T-cell (primary cell): ENCODE measurements at places on chromosomes 12 and 14.
A peak's percentile ranks its signal among the peaks of the same experiment; 100 is the strongest.

- DNase-seq: no peak
Observed at GRCh38 chr12:123273166-123273565, 1.5 kb upstream of the CDK2AP1 start.

GRCh38 chr14:50741567-50741966 lies 73.5 kb upstream of the SAV1 start:
- no peak for DNase-seq

GRCh38 chr12:81759190-81760051 lies at the start of gene PPFIA2:
Gene PPFIA2 (minus strand): TSS chr12:81759350.
- DNase-seq: no peak

DNA sequence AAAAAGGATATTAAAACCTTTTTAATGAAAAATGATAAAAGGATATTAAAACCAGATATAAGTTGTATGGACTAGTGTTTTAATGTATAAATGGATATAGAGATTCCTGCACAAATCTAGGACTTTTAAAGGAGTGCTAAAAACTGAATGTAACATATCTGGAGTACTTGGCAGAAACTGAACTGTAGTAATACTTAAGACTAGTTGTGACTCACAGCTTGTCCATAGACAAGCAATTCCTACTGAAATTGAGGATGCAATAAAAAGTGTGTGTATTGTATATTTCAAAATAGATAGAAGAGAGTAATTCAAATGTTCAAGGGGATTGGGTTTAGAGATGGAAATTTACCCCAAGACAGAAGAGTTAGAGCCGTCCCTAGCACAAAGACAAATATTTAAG lies 59.6 kb downstream of the FBXO33 start:
- no peak for DNase-seq

DNA sequence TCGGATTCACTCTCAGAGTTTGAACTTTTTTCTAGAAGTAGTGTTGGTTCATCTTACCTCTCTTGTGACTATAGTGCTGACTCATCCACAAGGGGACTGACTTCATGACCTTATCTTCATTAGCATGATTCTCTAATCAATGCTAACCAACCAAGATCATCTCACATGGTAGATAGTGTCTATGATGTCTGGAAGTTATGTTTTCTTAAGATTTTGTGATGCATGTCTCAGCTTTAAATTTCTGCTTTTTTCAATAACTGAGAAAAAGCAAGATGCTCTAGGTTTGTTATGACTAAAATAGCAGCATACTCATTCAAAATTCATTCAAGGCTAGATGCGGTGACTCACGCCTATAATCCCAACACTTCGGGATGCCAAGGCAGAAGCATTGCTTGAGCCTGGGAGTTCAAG lies 12.3 kb upstream of the SLC35E3 start:
- no peak for DNase-seq

GRCh38 chr14:58662018-58662417 lies 24.3 kb downstream of the DACT1 start:
- DNase-seq: no peak

DNA sequence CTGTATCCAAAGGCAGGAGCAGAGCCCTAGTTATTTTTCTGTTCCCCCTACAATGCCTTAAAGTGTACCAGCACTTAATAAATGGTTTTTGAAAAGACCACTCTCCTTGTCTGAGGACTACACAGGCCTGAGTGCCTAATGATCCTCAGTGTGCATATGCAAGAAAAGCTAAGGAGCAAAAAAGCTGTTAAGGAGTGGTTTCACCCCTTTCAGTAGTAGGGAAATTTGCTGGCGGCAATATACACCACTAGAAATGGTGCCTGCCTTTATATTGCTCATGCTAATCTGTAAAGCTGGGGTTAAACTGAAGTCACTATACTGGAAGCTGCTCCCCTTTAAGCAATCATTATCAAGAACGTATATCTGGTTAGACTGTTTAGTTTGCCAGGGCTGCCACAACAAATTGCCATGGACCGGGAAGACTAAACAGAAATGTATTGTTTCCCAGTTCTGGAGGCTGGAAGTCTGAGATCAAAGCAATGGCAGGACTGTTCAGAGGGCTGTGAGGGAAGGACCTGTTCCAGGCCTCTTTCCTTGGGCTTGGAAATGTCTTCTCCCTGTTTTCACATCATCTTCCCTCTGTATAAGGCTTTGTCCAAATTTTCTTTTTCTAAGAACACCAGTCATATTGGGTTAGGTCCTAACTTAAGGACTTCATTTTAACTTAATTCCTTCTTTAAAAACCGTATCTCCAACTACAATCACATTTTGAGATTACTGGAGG lies 30.2 kb downstream of the PRDM4 start:
- DNase-seq: no peak

- DNase-seq: no peak
Observed at GRCh38 chr14:32408018-32408417, 78.9 kb downstream of the AKAP6 start.

GRCh38 chr12:24027352-24027751 lies 77.9 kb upstream of the SOX5 start:
- no peak for DNase-seq

- DNase-seq: no peak
Observed at GRCh38 chr14:75264036-75264435, 14.6 kb upstream of the FOS start.

GRCh38 chr12:57444744-57445143 lies 10.2 kb downstream of the INHBC start:
- DNase-seq: no peak

DNA sequence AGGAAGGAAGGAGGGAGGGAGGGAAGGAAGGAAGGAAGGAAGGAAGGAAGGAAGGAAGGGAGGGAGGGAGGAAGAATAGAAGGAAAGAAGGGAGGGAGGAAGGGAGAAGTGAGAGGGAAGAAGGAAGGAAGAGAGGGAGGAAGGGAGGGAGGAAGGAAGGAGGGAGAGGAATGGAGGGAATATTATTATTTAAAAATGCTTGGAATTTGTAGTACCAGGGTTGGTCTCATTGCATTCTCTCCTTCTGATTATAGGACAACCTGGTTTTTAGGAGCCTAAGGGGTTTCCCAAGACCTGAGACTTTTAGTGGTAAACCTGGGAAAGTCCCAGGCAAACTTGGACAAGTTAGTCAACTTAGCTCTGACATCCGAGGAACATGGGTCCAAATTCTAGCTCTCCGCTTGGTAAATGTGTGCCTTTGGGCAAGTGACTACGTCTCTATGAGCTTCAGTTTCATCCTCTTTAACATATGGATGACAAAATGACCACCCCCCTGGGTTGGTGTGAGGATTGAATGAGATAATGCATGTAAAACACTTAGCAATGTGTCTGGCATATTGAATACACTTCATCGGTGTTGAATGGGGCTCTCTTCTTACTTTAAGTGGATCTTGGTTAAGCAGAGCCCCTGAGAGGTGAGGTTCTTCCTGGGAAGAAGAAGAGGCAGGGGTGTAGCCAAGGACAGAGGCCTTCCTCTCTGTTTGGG lies 690.7 kb upstream of the TBX3 start:
- DNase-seq: no peak

DNA sequence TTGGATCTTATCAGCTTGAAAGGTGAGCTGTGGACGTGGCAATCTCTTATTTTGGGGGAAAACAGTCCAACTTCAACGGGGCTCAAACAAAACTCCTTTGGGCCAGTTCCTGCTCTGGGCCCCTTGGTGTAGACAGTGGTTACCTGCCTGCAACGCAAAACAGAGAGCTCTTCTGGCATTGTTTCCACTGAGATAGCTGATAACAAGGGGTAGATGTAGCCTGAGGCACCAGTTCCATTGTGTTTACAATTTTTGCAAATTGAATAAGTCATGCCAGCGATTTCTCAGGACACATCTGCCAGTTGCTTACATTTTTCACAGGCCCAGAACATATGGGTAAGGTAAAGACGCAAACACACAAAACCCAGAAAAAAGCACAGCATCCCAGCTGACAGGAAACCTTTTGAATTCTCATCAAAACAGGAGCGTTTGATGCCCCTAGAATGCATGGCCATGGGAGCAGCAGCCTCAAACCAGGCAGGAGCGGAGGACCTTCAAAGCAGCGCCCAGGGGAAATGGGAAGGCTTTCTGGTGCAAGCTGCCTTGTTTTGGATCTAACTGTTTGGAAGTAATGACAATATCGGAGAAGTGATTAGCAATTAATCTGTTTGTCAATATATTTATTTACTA lies 259.7 kb downstream of the AACS start:
- no peak for DNase-seq

DNA sequence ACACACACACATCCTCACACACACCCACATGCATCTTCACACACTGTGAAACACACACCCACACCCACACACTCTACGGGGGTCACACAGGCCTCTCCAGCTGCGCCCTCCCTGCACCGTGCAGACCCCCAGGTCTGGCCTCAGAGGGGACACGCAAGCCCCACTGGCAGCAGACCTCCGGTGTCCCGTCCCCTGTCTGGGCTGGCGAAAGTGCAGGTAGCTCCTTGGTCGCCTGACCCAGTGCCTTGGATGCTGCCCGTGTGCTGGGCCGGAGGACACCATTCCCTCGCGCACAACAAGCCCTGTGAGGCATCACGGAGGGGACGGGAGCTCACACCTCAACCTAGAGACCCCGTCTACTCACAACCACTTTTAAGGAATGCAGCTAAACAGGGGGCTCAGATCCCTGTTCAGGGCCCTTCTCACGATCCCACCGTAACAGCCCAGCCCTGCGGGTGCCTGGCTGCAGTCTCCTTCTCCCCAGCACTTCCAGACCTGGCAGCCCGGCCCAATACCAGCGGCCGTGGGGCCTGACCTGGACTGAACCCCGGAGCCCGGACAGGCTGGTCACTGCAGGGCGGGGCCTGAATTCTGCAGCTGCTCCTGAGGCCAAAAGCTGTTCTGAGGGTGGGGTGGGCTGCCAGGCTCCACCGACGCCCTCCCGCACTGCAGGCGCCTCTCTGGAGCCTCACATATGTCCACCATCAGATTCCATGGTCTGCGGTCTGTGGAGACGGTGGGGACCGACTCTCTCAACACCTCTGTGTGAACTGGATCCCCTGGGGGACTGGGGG lies 42.1 kb upstream of the FZD10 start:
- DNase-seq: no peak

DNA sequence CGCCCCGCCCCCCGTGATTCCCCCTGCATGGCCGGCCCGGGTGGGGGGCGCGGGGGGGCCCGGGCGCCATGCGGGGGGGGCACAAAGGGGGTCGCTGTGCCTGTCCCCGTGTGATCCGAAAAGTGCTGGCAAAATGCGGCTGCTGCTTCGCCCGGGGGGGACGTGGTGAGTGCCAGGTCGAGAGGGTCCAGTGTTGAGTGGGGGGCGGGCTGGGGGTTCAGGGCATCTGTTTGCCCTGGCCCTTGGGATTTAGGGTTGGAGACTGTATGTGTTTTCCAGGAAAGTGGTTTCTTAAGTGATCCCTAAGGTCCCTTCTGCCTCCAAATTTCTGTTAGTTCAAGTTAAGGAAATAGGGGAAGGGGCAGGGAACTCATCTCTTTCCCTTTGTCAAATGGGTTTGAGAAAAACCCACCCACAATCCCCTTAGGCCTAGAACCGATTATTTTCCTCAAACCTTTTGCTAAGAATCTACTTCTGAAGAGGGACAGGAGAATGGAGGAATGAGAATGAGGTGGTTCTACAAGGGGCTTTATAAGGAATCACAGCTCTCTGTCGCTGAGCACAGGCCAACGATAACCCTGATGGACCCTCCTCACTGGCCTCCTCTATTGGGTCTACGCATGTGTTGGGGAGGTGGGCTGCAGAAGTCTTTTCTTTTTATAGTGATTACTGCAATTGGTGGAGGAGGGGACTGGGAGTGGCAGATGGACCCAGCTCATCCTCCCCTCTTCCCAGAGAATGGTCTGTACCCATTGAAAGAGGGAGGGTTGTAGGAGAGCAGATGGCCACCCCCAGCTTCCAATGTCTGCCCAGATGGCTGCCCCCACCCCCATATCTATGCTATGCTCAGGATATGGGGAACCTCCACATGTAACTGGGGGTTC lies 834 bp downstream of the ARHGEF25 start:
- DNase-seq: no peak

DNA sequence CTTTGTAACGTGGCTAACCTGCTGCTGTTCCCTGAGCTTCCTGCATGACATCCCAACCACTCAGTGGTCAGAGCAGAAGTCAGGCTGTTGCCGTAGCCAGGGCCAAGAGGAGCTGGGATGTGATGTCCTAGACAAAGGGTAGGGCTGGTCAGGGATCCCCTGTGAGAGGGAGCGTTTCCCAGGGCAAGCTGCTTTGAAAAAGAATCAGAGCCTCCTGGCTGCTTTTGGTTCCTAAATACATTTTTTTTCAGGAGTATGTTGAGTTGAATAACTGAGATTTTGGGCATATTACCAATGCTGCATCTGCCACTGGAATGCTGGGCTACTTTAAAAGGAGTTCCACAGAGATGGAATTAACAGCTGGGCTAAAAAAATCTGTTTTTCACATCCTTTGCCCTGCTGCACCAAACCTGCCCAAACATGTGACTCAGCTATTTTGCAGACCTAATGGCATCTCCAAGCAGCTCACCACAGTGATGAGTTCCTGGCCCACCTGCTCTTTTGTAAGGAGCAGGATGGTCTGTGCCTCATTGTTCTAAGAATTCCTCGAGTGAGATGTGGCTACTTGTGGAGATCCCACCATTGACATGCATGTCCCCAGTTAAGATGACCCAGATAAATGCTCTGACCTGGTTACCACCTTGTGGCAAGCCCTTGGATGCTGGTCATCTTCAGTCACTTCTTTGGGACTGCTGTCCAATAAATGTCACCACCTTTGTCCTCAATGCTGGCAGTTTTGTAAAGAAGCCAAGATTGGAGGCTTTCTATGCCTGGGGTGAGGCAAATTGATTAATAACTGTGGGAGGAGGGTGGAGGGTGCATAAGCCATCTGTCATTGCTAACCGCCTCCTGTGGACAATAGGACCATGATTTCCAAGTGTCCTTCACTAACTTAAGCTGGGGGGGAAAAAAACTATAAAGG lies 24.1 kb downstream of the ANKRD13A start:
- no peak for DNase-seq

DNA sequence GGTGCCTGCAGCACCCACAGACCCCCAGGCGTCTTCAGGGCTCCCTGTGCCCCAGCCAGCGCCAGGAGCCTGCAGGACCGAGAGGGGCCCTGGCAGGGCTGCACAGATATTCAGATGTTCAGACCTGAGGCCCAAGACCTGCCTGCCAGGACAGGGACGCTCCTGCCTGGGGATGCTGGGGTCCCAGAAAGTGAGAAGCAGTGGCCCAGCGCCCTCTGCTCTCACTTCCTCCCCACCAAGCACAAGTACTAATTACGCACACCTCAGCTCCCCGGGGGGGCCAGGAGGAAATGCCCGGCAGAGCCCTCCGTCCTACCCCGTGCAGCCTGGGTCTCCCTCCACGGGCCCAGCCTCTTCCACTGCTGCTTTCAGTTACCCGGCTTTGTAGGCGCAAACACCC lies 28.8 kb upstream of the INF2 start:
- no peak for DNase-seq

- DNase-seq: peak; percentile 26
Observed at GRCh38 chr12:50986966-50987737, 34.8 kb downstream of the HIGD1C start.

DNA sequence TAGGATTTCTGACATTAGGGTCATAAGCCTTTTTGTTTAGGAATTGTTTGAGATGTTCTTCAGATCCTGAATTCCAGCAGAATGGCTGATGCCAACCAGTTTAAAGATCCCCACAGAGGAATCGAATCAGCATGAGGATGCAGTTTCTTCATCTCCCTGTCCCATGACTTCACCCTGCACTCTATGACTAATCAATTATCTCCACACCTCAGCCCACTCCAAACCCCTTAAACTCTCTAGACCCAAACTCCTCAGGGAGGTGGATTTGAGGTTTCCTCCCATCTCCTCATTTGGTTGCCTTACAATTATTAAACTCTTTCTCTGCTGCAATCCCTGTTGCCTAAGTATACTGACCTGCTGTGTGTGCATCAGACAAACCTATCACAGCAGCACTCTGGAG lies 86.5 kb upstream of the CRY1 start:
- DNase-seq: no peak

GRCh38 chr14:99234355-99234754 lies 37.6 kb downstream of the BCL11B start:
- DNase-seq: peak; percentile 57
